ENCODE measurements at places on chromosomes 1 and 21. TPM values are rescaled to one million over a fixed set of nuclear protein-coding genes. Genes with fewer than 3 reads are reported as not detected.

SEC16B gene
- 2.9 TPM for polyA plus RNA-seq

TPTE gene
- polyA plus RNA-seq, result not detected

SLAMF7 gene
- polyA plus RNA-seq, result 0.68 TPM

PTPN7 gene
- polyA plus RNA-seq, result 0.69 TPM

BMP8B gene
- 2.1 TPM for polyA plus RNA-seq

CYP4A22 gene
- polyA plus RNA-seq, result 0.53 TPM

OPRD1 gene
- 0.29 TPM for polyA plus RNA-seq

STYXL2 gene
- 0.40 TPM for polyA plus RNA-seq

KPNA6 gene
- polyA plus RNA-seq, result 39.6 TPM

IL20 gene
- not detected for polyA plus RNA-seq

LYPD8 gene
- not detected for polyA plus RNA-seq

CCT8 gene
- polyA plus RNA-seq, result 272 TPM

DNA sequence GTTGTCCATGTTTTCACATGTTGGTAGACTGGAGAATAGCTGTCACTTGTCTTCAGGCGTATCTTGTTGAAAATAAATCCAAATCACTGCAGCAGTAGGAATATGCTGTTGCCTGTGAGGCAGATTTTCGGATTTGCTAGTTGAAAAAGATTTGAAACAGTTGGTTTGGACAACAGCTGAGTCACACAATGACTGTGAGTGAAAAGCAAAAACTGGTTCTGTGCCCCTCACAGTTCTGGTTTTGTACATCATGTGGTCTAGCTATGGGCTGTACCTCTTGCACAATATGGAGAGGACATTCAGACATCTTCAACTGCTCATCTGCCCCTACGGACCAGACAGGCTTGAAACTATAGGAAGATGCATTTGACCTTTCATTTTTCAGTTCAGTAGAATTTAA lies 1.8 kb downstream of the ARF1 start:
- DNase-seq, result no peak

GRCh38 chr1:201448990-201449389 lies 20.0 kb downstream of the PHLDA3 start:
- no peak for DNase-seq

DNA sequence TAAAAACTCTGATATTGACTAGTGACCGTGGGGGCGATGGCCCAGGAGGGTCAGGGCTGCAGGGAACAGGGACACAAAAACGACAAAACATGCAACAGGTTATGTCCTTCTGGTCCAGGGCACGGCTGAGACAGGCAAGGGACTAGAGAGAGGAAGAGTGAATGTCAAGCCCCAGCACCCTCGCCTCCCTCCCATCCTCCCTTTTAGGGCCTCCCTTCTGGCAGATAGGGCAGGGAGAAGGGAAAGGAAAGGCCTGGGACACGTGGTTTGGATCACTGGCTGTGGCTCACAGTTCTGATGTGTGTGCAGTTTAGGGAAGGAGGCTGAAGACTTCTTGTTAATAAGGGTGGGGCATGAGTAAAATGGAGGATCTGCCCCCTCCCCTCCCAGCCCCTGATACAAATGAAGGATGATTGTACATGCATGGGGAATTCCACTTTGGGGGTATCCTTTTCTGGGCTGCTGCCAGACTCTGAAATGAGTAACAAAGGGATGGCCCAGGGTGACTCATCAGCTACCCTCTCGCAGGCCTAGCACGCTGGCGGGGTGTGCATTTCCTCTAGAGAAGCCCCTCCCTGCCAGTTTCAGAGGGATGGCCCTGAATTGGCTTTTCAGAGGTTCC lies 14.2 kb downstream of the CAPN2 start:
- no peak for DNase-seq

- no peak for DNase-seq
These were observed 28.8 kb downstream of the COP1 start for GRCh38 chr1:176178316-176178715.

- no peak for DNase-seq
These were observed 546.6 kb upstream of the TMPRSS15 start for GRCh38 chr21:18950045-18950740.

DNA sequence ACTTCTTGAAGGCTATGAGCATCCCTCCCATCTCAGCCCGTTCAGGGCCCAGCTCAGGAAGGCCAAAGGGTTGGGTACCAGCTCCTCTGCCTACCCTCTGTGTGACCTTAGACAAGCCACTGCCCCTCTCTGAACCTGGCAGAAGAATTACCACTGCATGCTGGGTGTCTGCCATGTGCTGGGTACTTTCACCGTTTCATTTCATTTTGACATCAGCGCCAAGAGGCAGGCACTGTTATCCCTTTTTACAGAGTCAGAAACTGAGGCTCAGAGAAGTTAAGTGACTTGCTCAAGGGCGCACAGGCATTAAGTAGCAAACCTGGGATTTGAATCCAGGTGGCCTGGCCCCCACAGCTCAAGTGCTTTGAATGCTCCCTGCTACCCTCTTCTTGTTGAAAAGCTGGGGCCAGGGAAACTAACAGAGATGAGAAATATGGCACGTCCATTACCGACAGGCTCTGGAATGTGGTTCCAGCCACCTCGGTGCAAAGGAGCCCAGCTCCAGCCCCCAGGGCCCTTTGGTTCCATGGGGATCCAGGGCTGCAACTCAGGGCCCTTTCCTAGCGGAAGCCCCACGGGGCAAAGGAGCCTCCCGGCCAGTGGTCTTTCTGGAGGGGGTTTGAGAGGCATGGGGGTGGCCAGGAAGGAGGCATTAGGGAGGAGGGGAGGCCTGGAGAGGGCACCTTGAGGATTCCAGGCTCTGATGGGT lies 6.5 kb downstream of the TMEM82 start:
- DNase-seq, result no peak

DNA sequence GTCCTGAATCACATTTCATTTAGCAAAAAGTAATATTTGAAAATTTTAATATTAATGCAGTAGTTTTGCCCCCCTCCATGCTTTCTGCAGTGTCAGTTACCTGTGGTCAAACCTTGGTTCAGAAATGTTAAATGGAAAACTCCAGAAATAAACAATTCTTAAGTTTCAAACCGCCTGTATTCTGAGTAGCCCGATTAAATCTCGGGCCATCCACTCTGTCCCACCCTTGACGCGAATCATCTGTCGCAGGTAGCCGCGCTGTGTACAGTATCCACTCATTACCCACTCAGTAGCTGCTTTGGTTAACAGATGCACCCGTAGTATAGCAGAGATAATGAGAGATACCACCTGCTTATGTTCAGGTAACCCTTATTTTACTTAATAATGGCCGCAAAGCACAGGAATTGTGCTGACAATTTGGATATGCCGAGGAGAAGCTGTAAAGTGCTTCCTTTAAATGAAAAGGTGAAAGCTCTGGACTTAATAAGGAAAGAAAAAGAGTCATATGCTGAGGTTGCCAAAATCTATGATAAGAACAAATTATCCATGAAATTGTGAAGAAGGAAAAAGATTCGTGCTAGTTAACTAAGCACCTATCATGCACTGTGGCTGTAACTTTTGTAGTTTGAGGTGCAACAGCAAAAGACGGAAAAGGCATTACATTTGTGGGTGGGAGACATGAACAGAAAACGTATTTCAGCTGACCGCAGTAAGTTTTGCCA lies 889 bp upstream of the SCYL3 start:
- DNase-seq, result no peak

- DNase-seq, result no peak
These were observed 100.0 kb upstream of the EDEM3 start for GRCh38 chr1:184854496-184855140.

DNA sequence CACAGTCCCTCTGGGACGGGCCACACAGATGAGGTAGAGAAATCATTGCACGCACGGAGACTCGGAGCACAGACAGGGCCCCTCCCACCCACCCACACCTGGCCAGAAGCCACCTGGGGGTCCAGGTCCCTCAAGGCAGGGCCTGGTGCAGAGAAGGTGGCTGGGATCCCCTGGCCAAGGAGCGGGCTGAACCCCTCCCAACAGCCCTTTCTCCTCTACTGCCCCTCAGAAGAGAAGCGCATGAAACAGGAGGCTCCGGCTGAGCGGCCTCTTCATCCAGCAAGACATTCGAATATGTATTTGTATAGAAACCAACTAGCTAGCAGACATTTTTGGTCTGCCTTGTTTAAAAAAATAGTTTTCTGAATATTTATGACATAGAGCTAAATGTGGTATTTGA lies 29.0 kb downstream of the WNT9A start:
- DNase-seq, result no peak

- no peak for DNase-seq
These were observed 486.9 kb upstream of the DAB1 start for GRCh38 chr1:57910782-57911181.

DNA sequence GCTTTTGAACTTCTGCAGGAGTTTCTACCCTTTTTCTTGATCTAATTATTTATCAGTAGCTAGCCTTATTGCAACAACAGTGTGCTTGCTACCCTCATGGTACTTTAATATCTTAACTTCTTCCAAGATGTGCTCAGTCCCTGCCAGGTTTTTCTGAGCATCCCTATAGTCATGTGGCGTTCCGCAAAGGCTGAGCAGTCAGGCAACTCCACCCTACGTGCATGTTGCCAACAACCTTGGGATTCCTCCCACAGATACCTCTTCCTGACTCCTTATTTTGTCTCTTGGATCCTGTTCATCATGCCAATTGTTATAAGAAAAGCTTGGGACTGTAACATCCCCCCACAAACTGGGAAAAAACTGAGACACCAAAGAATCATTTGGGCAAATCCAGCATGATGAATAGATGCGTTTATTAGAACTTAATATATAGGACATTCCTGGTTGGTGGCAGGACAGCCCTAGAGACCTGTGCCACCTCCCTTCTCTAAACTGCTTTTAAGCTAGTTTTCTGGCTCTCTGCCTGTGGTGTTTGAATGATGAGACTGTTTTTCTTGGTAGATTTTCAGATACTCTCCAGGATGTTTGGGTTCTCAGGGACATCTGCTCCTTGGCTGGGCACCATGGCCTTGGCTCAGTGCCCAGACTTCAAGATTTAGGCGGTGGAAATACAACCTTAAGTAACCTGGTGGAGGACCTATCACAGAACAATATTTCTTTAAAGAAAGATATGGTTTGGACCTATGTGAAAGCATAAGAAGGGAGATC lies 27.1 kb upstream of the KCTD3 start:
- no peak for DNase-seq

GRCh38 chr1:23559985-23560741 lies 862 bp upstream of the ID3 start:
- no peak for DNase-seq

DNA sequence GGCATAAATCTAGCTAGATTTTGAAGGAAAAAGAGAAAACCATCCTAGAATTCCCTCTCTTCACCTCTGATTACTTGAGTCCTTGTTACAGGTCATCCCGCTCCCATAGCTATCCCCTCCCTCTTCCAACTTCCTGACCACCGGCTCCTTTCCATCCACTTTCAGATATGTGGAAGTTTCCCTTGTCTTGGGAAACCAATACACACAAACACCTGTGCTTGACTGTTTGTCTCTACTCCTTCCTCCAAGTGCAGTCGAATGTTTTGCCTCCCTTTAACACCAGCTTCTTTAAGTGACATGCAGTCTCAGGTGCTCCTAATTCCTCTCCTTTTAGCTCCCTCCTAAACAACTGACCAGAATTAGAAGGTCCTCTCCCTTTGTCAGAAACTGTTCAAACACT lies 70.0 kb downstream of the PTGER3 start:
- DNase-seq, result no peak

DNA sequence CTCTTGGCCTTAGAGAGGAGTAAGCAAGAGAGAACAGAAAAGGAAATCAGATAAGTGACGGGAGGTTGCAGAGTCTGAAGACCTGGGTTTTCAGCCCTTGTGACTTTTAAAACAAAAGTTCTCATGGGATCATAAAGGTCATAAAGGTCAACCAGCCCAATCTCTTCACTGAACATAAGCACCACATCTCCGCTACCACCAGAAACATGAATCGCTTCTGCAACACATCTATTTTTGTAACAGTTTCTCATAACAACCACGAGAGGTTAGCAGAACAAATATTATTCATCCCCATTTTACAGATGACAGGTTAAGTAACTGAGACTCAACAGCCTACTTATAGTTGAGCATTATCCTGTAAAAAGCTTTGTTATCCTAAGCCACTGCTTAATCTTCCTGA lies 5.9 kb downstream of the TRAPPC3 start:
- DNase-seq, result no peak

DNA sequence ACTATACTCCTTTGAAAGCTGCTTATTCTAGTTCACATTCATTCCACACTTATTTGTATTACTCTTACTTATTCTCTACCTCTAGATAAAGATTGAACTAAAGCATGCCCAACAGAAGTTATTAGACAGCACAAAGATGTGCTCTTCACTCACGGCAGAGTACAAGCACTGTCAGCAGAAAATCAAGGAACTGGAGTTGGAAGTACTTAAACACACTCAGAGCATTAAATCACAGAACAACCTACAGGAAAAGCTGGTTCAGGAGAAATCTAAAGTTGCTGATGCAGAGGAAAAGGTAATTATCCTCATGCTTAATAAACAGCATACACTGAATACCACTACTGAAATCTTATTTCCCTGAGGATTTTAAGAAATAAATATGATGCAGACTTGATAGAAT lies 81.3 kb upstream of the PPIH start:
- no peak for DNase-seq

DNA sequence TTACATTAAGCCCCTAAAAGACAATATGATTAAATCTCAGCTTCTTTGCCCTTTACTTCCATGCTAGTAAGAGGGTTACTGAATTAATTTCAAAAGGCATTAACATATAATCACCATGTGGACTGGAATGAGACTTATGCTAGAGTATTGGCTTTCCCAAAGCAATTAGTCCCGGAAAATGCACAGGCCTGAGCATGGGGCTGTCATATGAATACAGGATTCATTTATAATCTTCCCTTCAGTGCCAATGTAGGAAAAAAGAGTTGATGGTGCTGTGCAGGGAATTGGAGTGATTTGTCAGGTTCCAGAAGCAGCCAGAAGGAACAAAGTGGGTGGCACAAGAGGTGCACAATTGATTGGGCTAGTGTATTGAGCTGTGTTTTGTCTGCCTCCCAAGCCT lies 199.0 kb upstream of the L1TD1 start:
- DNase-seq, result no peak

DNA sequence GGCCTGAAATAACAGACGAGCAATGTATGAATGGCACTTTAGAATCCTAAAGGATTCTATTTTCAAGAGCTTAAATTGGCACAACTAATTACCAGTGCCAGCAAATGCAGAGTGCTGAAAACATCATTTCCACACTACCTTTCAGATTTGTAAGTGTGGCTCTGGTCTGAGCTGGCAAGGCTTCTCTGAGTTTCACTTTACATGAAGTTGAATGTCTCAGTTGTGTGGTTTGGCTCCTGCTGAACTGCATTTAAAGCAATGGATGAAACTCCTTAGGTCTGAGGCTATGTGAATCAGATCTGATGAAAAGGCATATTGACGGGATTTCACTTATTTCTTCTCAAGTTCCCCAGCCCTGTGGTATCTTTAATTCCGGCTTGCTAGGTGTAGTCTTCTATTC lies 114.8 kb upstream of the PTGFR start:
- DNase-seq, result no peak

DNA sequence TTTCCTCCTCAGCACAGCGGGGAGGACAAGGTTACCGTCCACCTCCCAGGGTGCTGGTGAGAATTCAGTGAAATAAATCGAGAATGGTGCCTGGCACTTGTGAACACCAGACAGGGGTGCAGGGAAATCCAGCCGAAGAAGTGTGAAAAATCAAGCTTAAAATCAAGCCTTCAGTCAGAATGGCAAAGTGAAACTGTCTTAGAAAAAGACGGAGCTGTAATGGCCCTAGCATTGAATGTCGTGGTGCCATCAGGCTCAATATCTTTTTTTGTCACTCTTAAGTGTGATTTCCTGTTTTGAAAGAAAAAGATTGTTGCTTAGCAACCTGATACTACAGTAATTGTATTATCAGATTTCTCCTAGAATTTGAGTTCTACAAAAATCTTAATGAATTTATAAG lies 22.1 kb downstream of the EDARADD start:
- no peak for DNase-seq
